ENCODE measurements at places on chromosomes 11 and 22. TPM values are rescaled to one million over a fixed set of nuclear protein-coding genes. Genes with fewer than 3 reads are reported as not detected.

The APOA5 gene
- not detected for total RNA-seq

The MISFA gene
- total RNA-seq: 0.85 TPM

The TRIM44 gene
- 18.3 TPM for total RNA-seq

The DEUP1 gene
- total RNA-seq: not detected

The SHANK3 gene
- 1.8 TPM for total RNA-seq

The TMEM126A gene
- 25.2 TPM for total RNA-seq

The TBRG1 gene
- total RNA-seq: 17.5 TPM

The MN1 gene
- 18.3 TPM for total RNA-seq

The FAM111B gene
- 9.5 TPM for total RNA-seq

The ADAMTS15 gene
- 8.0 TPM for total RNA-seq

The DGAT2 gene
- total RNA-seq: 19.0 TPM

The CASP5 gene
- total RNA-seq: not detected

The MED17 gene
- total RNA-seq: 27.5 TPM

The TSSK2 gene
- total RNA-seq: not detected

The P2RY2 gene
- 46.1 TPM for total RNA-seq

The ART5 gene
- total RNA-seq: not detected

The OR4D5 gene
- not detected for total RNA-seq

The DAGLA gene
- 0.09 TPM for total RNA-seq

The OR52K2 gene
- total RNA-seq: not detected

The P4HA3 gene
- 0.71 TPM for total RNA-seq

All from airway epithelial cell (primary cell).